ENCODE measurements at places on chromosomes 6 and 20.
A peak's percentile ranks its signal among the peaks of the same experiment; 100 is the strongest.

- no peak for DNase-seq
Observed at GRCh38 chr6:88561954-88562315, 395.8 kb upstream of the CNR1 start.

DNA sequence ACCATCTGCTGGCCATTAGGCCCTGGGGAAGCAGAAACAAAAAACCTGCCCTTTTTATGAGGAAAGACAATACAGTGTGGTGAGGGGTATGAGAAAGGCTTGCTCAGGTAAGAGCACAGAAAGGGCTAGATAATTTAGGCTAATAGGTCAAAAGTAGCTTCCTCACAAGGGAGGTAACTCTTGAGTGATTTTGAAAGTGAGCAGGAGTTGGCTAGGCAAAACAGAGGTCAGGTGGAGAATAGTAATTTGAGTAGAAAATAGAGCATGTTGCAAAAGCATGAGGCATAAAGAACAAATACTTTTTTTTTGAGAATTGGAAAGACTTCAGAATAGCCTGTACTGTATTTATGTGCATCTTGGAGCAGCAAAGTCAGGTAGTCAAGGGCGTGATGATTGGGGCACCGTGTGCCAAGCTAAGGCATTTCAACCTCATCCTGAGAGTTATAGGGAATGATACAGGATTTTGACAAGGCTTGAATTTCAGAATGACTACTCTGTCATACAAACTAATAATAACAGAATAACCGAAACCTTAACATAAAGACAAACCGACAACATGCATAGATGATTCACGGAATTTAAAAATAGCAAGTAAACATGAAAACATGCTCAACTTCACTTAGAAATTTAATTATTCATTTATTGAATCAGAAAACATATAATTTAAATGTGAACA is 123.0 kb upstream of the ENPP5 start:
- DNase-seq = no peak

DNA sequence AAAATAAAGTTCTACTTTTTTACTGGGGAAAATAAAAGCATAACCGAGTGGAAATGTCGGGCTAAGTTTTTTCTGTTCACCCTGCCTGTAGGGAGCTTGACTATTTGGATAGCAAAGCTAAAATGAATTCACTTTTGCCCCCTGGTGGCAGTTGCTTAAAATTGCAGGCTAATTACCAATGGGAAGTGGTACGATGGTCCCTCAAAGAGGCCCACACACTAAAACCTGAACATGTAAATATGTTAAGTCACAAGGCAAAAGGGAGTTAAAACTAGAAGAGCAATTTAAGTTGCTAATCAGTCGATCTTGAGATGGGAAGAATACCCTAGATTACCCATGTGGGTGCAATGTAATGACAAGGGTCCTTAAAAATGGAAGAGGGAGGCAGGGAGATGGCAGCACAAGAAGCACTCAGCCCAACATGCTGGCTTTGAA is 916 bp upstream of the SUN5 start:
- no peak for DNase-seq

DNA sequence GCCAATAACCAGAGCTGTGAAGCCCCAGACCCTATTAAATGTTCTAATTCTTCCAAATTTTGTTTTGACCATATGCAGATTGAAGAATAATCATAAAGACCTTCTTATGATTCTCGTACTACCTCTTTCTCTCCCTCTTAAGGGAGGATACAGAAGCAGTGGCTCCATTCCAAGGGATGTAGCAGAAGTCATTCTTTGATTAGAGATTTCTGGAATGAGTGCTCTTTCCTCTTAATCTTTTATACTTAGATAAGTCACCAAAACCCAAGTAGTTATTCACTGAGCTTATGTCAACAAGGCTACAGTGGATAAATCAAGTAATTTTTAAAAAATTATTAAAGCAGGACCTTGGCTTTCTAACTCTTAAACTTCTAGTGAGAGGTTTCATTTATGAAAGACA is 266.0 kb upstream of the STXBP5 start:
- DNase-seq = no peak

- no peak for DNase-seq
Observed at GRCh38 chr6:101936516-101936915, 543.0 kb downstream of the GRIK2 start.

- DNase-seq = no peak
Observed at GRCh38 chr6:127833336-127833735, 67.5 kb downstream of the THEMIS start.

DNA sequence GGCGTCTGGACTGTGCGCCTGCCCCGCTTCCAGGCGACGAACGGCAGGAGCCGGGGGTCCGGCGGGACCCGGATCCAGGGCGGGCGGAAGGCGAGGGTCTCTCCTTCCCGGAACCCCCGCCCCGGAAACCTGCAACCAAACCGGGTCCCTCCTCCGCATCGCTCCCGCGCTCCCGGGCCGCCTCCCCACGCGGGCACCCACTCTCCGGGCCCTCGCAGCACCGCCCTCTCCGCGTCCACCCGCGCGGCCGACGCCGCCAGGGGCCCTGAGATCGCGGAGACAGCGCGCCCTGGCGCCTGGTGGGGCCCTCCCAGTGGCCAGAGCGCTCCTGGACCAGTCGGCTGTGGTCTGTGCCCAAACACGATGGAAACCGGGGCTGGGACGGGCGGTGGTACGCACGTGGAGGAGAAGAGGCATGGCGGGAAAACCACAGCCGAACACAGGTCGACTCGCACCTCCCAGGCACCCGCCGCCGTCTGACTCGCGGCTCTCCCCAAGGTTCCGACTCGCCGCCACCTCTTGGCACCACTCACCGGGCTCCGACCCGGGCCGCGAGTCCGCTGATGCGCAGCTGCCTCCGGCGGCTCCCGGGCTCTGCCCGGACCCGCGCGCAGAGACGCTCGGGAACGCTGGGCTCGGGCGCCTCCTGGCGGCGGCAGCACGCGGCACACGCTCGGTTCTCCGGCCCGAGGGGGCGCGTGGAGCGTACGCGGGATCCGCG is 7.9 kb downstream of the NKX2-2 start:
- peak; percentile 44 for DNase-seq

- DNase-seq = peak; percentile 85
Observed at GRCh38 chr20:33211817-33212424, 5.2 kb upstream of the BPIFA3 start.

- no peak for DNase-seq
Observed at GRCh38 chr20:48359692-48360341, 468.0 kb downstream of the PREX1 start.

DNA sequence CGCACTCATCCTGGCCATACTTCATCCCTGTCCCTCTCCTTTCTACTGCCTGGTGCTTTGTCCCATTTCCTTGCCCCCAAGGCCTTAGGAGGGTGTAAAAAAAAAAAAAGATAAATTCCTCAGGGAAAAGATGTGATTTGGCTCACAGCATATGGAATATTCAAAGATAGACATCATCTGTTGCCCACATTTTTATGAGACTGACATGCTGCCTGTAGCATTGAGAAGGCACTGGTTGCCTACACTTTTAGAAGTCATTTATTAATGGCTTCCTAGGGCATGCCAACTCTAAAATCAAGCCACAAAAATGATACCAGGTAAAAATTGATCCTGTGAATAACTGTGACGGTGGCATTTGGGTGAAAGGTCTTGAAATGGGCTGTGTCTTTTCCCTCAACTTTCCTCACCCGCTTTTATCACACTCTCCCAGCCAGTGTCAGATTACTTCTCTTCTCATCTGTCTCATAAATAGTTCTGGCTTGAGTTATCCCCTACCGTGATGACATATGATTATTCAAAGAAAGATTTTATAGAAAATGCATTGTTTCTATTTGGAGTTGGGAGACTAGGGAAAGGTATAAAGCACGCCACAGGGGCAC is 139.4 kb downstream of the CARMIL1 start:
- DNase-seq = no peak

DNA sequence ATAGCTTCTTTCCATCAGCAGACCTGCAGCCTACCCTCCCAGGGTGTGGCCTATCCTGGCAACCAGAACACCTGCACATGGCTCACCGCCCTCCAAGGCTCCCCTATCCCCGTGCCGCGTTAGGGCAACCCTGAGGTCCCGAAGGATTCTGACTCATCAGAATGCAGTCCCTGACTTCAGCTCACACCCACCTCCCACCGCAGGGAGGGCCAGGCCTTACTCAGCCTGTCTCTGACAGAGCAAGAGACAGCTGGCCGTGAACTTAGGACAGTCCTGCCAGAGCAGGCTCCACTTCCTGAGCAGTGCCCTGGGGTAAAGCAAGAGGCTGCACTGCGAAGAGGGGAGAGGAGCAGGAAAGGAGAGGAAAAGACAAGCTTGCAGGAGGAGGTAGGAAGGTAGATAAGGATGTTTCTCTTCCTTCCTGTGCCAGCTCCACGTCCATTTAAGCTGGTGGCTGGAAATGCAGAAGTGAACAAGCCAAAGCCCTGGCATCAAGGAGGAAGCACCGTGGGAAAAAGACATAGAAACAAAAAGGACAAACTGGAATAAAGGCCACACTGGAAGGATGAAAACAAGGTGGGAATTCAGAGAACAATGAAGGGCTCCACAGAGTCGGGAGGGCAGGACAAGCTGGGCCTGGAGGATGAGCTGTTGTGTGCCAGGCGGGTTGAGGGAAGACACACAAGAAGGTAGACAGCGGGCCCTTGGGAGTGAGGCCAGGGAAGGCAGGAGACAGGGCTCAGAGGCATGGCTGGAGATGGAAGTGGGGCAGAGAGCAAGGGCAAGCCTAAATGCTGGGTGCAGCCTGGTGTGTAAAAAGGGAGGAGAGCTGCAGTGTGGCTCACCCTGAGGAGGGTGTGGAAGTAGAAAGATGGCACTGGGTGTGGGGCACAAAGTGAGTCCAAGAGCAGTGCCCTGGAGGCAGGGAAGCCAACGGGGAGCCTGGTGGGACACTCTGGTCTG is 102.7 kb downstream of the SLC23A2 start:
- DNase-seq = peak; percentile 91

DNA sequence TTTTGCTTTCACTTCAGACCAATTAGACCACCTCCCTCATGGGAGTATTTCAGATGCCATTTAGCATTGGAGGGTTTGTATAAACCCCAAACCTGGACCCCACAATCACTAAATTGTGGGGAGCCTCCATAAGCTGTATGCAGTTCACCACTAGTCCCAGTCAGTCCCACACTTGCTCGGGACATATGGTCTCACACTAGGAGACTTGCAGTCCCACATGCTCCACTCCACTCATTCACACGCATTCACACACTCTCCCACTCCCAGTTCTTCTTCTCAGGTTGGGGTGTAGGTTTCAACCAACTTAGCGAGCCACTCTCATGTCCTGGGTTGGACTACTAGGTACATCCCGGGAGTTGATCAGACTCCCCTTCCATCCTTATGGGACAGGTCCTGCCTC is 84.5 kb upstream of the GPR6 start:
- DNase-seq = no peak

- no peak for DNase-seq
Observed at GRCh38 chr20:1435337-1435699, 31.3 kb downstream of the NSFL1C start.

GRCh38 chr6:122405417-122405816 is 6.0 kb downstream of the HSF2 start:
- DNase-seq = no peak

GRCh38 chr20:59151820-59152219 is 11.8 kb upstream of the ZNF831 start:
- DNase-seq = no peak

DNA sequence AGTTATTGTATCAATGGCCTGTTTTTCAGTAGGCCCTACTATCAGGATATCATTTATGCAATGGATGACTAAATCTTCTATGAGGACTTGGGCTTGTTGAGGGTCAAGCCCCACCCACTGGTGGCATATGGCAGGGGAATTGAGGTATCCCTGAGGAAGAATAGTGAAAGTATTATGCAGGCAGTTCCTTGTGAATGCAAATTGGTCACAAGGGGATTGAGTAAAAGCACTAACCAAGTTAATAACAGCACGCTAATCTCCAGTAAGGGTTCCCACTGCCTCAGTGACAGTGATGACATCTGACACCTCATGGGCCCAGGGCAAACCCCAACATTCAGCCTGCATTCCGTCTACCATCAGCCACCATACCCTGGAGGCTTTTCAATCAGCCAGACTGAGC is 14.9 kb downstream of the BPIFA1 start:
- no peak for DNase-seq

DNA sequence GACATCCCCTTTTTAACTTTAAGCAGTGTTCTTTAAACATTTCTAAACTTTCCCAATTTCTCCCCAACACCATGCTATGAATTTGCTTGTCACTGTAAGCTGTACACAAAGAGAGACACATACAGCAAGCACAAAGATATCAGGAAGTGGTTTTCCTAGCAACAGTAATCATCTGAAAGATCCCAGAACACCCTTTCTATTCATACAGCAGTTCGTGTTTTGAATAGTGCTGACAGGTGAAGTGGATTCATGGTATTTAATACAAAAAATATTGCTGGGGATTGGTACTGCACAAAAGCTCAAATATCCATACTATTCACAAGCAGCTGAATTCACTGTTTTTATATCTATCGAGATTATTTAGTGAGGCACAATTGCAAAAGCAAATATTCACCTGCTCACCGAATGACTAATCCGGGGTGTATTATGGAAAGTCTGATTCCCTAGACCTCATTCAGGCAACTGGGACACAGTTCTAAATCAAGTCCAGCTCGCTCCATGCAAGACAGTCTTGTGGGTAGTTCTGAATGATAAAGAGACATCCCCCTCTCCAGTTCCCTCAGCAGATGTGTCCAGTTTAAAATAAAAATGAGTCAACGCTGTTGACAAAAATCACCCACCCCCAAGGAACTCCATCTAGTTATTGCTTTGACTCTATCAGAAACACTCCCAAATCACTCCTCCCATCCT is 107.1 kb upstream of the TSHZ2 start:
- DNase-seq = no peak

DNA sequence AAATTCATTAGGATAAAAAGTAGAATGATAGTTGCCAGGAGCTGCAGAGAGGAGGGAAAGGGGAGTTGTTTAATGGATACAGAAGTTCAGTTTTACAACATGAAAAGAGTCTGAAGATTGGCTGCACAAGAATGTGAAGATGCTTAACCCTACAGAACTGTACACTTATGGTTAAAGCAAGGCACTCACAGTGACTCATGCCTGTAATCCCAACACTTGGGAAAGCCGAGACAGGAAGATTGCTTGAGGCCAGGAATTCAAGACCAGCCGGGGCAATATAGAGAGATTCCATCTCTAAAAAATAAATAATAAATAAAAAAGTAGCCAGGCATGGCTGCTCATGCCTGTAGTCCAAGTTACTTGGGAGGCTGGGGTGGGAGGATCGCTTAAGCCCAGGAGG is 174.0 kb downstream of the TASP1 start:
- no peak for DNase-seq

- DNase-seq = no peak
Observed at GRCh38 chr6:152248980-152249379, 388.2 kb downstream of the SYNE1 start.

- DNase-seq = no peak
Observed at GRCh38 chr20:49356676-49357075, 78.8 kb upstream of the ZNFX1 start.

- no peak for DNase-seq
Observed at GRCh38 chr6:4220558-4220957, 85.2 kb upstream of the ECI2 start.
